Bone marrow (tissue), 2 donors: ENCODE measurements at places on chromosomes 7 and 10.

GRCh38 chr7:34575006-34575405 lies 83.0 kb upstream of the NPSR1 start:
- no peak for DNase-seq

DNA sequence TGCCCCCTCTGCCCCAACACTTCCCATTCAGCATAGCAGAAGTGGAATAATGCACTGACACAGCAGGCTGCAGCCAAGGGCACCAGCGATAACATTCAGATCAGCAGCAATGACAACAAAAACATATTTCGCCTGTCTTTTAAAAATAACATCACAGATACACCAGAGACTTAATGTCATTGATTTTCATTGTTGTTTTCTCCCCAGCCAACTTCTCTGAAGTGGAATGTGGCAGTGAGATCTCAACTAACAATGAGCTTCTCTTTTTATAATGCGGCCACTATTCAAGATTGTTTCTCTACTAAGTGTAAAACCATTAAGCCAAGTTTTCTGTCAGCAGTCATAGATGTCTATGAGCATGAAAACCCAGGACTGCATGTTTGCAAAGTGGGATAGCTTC lies 158.2 kb upstream of the TMEM229A start:
- no peak for DNase-seq

GRCh38 chr10:65294329-65294728 lies 1631.5 kb upstream of the LRRTM3 start:
- DNase-seq = no peak

DNA sequence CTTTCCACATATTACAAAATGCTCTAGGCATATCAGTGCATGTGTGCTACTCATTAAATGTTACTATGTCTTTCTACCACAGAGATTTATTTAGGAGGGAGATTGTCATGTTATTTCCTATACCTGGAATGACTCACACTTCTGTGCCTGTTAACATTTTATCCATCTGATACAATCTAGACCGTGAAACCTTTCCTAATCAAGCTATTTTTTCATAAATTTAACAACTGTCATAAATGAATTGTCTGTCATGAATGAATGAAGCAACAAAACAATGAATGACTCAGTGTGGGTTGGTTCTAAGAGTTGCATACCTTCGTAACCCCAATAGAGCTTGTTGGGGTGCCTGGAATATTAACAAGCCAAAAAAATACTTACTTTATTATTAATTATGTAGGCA lies 554.3 kb downstream of the GRM8 start:
- no peak for DNase-seq

DNA sequence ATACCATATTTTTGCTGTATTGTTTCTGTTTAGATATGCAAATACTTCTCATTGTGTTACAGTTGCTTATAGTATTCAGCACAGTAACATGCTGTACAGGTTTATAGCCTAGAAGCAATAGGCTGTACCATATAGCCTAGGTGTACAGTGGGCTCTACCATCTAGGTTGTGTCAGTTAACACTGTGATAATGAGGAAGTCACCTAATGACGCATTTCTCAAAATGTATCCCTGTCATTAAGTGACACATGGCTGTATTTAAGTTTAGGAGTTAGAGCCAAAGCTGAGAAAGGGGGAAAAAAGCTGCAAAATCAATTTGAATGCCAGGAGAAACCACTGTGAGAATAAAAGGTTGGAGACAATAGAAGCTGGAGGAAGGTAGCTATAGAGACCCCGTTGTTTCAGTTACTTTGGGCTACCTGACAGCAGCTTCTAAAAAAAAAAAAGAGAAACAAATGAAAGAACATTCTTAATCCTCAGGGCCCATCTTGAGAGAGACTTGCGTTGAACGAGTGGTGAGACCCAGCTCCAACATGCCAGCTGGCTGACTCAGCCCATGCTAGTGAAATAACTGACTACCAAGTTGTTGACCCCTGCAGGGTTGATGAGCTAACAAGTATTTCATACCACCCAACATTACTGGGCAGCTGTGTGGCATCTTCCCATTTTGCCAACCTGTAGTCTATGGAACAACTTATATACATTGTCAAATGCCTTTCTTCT lies 8.7 kb downstream of the STARD3NL start:
- DNase-seq = no peak

DNA sequence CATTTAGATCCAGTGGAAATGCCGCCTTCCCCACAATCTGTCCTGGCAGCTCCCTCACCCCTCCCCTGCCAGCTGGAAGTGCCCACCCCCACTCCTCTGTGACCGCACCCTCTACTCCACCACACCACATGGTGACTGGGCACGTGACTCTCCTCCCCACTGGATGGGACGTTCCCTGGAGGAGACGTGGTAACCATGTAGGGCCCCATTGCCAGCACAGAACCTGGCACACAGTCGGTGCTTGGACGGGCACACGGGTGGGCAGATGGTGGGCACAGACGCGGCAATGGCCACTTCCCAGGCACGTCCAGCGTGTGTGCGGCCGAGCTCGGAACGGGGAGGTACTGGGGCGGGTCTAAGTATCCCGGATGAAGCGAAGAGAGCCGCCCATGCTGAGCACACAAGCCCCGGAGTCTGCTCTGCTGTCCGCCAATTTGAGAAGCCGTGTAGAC lies 245.6 kb downstream of the MAD1L1 start:
- DNase-seq = no peak

DNA sequence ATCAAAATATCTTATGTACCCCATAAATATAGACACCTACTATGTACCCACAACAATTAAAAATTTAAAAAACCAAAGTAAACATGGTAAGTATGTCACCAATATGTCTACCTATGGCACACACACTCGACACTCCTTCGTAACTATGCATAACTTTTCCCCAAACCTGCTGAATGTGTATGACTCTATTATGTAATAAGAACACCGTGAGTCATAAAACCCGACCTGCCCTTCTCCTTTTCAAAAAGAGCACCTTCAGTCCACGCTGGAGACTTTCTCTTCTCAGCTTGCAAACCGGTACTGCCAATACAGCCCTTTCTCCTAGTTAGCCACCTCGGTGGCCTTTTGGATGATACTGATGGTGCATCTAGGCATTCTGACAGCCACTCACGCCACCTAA lies 186.3 kb downstream of the PRPF18 start:
- no peak for DNase-seq
